Activated CD4-positive, alpha-beta T cell treated with anti-CD3 and anti-CD28 coated beads for 36 hours (primary cell): ENCODE measurements at places on chromosomes 12 and 14. TPM values are rescaled to one million over a fixed set of nuclear protein-coding genes. Genes with fewer than 3 reads are reported as not detected.

Gene PPP4R4
- total RNA-seq: 21.4 TPM

Gene RERG
- total RNA-seq: not detected

Gene WDR89
- 27.2 TPM for total RNA-seq

Gene OTOGL
- total RNA-seq: not detected

Gene HRK
- not detected for total RNA-seq

GRCh38 chr14:41586237-41586636 is 20.4 kb upstream of the LRFN5 start:
- H3K27me3 ChIP-seq: no peaks in the 10 kb centered on the region
- H3K27ac ChIP-seq: no peak overlapping the region
- H3K4me3 ChIP-seq: no peak overlapping the region
- no peaks in the 10 kb centered on the region for H3K4me1 ChIP-seq
- H3K36me3 ChIP-seq: no peaks in the 10 kb centered on the region

- no peaks in the 10 kb centered on the region for H3K27me3 ChIP-seq
- peaks cover 2% of the 10 kb centered on the region for H3K36me3 ChIP-seq
- H3K4me3 ChIP-seq: no peak overlapping the region
- H3K27ac ChIP-seq: no peak overlapping the region
- peaks cover 8% of the 10 kb centered on the region for H3K4me1 ChIP-seq
- DNase-seq: no peak
Measured at GRCh38 chr14:61033855-61034254, 52.8 kb downstream of the SLC38A6 start.

DNA sequence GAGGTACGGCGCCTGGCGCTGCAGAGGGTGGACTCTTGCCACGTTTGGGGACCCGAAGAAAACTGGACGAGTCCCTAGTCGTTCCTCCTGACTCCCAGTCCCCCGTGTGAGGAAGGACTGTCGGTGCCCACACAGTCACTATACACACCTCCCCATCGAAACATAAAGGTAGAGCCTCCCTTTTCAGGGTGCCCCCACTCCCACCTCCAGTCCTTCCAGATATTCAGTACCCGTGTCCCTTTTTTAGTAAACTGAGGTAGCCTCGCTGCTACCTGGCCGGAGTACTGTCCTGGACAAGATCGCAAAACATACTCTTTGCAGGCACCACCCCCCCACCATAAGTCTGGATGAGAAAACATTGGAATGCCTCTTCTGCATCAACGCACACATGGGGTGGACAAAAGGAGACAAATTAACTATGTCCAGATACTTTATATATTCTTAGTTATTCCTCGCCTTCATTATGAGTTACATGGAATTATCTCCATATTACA is 610 bp upstream of the KMT2D start:
- no peaks in the 10 kb centered on the region for H3K27me3 ChIP-seq
- no peak for DNase-seq
- H3K4me3 ChIP-seq: peak overlapping the region; percentile 95
- H3K4me1 ChIP-seq: peaks cover 38% of the 10 kb centered on the region
- peak overlapping the region; percentile 95 for H3K27ac ChIP-seq

GRCh38 chr14:65696801-65697200 is 284.3 kb downstream of the FUT8 start:
- no peak overlapping the region for H3K27ac ChIP-seq

DNA sequence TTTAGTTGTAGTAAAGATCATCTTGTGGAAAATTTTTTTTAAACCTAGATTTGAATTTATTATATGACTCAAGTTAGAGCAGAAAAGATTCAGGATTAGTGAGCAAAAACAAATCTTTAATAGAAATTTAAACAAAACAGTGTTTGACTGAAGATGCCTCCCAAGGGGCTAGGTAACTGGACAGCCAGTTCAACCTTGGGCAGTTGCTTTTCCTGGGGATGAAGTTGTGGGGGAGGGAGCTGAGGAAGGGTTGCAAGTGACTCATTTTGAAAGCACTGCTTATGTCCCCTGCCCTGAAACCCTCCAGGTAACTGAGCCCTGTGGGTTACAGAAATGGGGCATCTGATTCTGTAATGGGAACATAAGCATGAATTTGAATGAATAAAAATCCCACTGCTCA is 13.1 kb downstream of the CFAP54 start:
- peaks cover 32% of the 10 kb centered on the region for H3K4me1 ChIP-seq
- H3K4me3 ChIP-seq: no peak overlapping the region
- H3K36me3 ChIP-seq: no peaks in the 10 kb centered on the region
